NCI-H2081 treated with DMSO at 0.1 percent for 48 hours (cell line): ENCODE measurements at places on chromosomes 2 and 18.

DNA sequence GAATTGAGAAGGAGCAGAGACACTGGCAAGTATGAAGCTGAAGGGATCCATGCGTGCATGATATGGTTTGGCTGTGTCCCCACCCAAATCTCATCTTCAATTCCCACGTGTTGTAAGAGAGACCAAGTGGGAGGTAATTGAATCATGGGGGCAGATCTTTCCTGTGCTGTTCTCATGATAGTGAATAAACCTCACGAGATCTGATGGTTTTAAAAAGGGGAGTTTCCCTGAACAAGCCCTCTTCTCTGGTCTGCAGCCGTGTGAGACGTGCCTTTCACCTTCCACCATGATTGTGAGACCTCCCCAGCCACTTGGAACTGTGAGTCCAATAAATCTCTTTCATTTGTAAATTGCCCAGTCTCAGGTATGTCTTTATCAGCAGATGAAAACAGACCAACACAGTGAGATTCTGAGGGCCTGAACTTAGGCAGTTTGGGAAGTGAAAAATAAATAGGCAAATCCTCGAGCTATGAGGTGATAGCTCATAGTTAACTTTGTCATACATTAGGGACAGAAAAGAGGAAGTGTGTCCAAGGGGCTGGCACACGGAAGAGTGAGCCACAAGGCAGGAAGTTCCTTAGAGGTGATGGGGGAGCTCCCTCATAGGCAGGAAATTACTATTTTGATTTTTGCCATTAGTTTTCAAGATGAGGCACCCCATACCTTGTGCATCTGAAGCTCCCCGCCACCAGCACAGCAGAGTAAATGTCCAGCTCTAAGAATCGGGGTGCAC is 658.8 kb upstream of the ID2 start:
- no peak for DNase-seq

- DNase-seq = no peak
Measured at GRCh38 chr18:61935362-61935761, 42.6 kb upstream of the RNF152 start.

GRCh38 chr2:39243469-39244123 is at the start of gene CDKL4:
Gene CDKL4, minus strand, starts transcription at chr2:39243970.
- DNase-seq = no peak

DNA sequence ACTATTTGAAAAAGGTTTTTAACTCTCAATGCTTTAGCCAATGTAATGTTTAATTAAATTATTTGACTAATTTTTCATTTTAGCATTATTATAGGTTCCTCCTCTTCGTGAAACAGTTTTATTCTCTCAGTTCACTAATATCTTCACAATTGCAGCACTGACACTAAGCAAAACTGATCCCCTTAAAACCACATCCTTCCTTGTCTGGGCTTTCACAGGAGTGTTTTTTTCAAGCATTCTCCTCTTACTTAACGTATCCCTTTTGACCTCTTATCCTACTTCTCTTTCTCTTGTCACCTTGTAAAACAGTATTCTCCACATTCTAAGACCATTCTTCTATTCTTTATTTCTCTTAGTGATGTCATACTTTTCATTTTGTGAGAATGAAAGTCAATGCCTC is 112.8 kb downstream of the DSC3 start:
- no peak for DNase-seq

DNA sequence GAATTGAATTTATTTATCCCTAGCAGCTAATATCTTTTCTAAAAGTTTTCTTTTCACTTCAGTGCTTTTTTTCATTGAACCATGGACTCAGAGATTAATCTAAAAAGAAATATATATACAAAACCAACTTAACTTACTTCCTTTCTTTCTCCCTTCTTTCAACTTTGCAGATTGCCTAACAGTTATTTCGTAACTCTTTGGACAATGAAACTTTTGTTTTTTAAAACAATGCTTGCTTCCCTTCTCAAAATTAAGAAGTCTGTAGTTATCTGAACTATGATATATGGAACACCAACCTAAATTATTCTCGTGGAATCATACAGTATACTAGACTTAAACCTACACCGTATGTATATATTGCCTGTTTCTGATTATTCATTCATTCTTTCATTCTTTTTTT is 62.9 kb downstream of the MIB1 start:
- DNase-seq = no peak

- DNase-seq = no peak
Measured at GRCh38 chr2:2892378-2892777, 485.2 kb downstream of the EIPR1 start.

DNA sequence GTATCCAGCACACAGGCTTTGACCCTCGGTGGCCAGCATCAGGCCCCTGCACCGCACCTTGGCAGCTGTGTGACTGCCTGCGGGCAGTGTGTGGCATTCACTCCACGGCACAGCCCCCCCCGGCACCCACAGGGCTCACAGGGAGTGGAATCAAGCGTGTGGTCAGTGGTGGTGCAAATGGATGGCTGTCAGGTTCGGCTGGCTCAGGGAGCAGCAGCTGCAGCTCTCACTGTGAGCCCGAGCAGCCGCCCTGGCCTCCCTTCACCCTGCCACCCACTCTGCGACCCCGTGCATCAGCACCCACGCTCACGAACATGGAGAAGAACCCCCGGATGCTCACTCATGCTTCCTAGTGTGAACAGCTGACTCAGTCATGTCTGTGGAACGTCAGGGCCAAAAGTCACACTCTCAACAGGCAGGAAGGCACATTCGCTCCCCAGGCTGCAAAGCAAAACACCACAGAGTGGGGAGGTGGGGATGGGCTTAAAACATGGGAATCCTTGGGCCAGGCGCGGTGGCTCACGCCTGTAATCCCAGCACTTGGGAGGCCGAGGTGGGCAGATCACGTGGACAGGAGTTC is 41.5 kb upstream of the GPC1 start:
- DNase-seq = no peak

DNA sequence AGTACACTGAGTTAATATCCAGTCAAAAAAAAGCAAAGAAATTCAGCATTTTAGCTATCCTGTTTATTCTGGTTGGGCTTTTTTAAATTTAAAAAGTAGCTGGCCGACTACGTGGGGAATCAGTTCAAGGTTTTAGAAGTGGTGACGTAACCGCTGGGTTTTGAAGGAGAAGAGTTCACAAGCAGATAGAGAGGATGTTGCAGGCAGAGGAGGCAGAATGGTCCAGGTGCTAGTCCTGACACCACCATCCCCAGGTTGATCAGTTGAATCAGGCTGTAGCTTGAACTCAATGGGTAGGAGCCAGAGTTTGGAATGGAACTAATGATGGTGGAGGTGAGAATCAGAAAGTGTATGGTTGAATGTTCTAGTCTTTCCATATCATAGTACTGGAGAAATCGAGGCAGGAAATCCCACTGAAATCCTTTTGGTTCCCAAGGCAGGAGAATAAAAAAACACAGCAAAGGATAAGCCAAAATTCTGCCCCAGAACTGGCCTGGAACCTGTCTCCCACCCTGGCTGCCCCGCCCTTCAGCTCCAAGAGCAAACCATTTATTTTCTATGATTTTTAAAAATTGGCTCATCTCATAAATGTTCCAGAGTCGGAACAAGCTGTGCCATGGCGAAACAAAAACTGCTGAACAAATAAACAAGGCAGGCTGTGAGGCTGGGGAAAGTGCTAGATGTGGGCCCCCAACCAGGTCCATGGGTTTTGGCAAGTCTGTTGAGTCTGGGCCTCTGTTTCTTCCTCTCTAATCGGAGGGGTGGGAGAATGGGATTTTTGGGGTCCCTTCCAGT is 44.0 kb downstream of the SLC4A1AP start:
- no peak for DNase-seq

- DNase-seq = no peak
Measured at GRCh38 chr2:183035954-183036669, 2.1 kb downstream of the NCKAP1 start.

DNA sequence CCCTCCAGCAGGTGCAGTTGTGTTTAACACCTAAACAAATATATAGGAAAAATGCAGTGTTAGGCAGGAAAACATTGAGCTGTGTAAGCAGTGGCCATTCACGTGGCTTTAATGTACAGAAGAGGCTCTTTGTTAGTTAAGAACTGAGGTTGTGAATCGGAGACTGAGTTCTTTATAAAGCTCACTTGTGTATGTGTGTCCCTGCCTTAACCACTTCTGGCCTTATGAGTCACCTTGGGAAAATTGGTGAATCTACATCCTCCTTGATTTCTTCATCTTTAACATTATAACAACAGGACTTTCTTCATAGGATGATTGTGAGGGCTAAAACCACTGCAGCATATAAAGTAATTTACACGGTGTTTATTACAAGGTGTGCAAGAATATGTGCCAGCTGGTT is 188.4 kb upstream of the TPO start:
- no peak for DNase-seq

- DNase-seq = no peak
Measured at GRCh38 chr2:65545837-65546805, 113.7 kb upstream of the SPRED2 start.

GRCh38 chr18:13501891-13502290 is 224.5 kb downstream of the FAM210A start:
- no peak for DNase-seq

GRCh38 chr18:76405280-76405679 is 89.8 kb downstream of the ZNF516 start:
- no peak for DNase-seq

- DNase-seq = no peak
Measured at GRCh38 chr2:218001629-218002028, 1.2 kb downstream of the TNS1 start.

- DNase-seq = no peak
Measured at GRCh38 chr2:220134756-220135534, 507.5 kb downstream of the SLC4A3 start.

GRCh38 chr2:8587920-8588830 is 93.7 kb upstream of the ID2 start:
- no peak for DNase-seq

- DNase-seq = no peak
Measured at GRCh38 chr2:113986762-113987290, 96.9 kb downstream of the ACTR3 start.

DNA sequence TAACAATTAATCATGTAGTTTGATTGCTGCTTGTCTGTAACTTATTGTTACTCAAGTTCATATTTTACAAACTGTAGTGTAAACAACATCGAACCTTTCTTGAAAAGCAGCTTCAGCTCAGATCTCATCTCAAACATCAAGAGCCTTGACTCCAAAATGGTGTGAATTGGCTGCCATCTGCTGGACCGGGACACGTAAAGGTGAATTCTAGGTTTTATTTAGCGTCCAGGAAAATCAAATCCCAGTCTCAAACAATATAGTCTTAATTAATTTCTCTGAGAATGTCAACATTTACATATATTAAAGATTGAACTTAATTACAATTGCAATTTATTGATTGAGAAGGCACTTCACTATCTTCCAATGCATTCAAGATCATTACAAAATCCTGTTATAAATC is 453.0 kb downstream of the GALR1 start:
- no peak for DNase-seq
